ENCODE measurements at places on chromosomes 3 and 15. TPM values are rescaled to one million over a fixed set of nuclear protein-coding genes. Genes with fewer than 3 reads are reported as not detected.

DNA sequence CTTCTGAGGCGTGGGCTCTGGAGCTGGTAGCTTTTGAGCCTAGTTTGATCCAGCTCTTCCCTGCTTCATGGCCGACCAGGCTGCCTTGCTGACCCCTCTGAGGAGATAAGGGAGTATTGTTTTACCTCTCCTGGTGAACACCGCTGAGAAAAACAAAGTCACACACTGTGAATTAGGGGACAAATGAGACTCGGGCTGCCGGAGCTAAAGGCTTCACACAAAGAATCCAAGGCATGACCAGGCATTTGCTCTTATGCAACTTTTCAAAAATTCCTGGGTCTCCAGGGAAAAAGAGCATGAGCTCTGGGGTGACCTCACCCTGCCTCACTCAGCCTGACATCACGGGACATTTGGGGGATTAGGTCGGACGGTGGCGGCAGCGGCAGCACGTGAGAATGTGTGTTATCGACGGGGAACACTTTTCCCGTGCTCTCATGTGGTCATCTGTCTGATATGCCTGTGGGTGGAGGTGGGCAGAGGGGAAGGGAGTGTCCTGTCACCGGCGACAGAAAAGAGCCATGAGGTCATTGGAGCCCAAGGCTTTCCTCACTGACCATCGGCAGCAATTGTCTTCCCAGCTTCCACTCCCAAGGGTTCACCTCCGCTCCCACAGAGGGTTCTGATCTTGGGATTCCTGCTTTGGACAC, 61.0 kb downstream of the TMEM44 start:
- no peak for DNase-seq

DNA sequence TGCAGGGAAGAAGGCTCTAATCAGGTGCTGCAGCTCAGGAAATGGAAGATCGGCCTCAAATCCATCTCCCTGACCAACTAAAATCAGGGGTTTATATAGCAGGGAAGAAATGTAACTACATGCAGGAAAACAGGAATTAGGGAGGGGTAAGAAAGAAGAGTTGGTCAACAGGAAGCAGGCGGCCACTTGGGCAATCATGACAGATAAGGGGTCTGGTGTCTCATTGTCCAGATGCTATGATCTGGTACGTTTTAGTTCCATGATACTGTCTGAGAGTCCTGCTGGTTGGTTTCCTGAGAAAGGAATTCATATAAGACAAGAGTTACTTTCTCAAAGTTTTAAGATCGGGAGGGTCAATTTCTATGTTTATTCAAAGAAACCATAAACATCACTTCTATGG, 24.2 kb downstream of the KATNBL1 start:
- DNase-seq, result no peak

DNA sequence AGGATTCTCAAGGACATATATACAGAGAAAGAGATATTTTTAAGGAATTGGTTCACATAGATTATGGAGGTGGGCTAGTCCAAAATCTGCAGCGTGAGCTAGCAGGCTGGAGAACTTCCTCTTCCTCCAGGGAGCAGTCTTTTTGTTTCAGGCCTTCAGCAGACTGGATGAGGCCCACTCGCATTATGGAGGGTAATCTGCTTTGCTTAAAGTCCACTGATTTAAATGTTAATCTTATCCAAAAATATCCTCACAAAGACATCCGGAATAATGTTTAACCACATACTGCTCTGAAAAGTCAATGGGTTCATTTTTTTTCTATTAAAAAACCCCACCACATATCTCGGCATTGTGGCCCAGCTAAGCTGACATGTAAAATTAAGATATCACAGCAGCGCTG, 22.2 kb upstream of the NRROS start:
- no peak for DNase-seq

DNA sequence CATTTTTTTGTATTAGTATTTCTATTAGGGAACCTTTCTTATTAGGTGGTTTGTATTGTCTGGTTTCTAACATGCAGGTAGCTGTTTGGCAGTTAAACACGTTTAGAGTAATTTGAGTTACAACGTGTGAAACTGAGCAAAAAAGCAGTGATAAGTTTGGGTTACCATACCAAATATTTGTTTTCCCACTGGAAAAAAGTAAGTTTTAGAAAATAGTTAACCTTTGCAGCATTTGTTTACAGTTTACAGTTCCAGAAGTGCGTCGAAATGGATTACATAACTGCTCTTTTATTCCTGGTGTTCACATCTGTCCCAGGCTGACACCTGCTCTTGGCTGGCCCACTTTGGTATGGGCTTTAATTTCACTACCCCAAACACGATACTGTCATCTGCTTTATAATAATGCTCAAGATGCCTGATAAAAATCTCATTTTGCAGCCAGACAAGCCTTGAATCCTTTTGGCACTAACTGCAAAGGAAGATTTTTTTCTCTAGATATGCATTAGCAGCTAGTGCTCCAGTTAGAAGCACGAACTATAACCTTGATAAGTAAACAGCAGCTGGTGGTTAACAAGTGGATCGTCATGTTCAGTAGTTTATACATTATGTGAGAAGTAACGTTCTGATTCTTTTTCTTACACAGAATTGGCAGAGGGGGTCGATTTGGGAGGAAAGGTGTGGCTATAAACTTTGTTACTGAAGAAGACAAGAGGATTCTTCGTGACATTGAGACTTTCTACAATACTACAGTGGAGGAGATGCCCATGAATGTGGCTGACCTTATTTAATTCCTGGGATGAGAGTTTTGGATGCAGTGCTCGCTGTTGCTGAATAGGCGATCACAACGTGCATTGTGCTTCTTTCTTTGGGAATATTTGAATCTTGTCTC, 5.3 kb downstream of the EIF4A2 start:
- no peak for DNase-seq

DNA sequence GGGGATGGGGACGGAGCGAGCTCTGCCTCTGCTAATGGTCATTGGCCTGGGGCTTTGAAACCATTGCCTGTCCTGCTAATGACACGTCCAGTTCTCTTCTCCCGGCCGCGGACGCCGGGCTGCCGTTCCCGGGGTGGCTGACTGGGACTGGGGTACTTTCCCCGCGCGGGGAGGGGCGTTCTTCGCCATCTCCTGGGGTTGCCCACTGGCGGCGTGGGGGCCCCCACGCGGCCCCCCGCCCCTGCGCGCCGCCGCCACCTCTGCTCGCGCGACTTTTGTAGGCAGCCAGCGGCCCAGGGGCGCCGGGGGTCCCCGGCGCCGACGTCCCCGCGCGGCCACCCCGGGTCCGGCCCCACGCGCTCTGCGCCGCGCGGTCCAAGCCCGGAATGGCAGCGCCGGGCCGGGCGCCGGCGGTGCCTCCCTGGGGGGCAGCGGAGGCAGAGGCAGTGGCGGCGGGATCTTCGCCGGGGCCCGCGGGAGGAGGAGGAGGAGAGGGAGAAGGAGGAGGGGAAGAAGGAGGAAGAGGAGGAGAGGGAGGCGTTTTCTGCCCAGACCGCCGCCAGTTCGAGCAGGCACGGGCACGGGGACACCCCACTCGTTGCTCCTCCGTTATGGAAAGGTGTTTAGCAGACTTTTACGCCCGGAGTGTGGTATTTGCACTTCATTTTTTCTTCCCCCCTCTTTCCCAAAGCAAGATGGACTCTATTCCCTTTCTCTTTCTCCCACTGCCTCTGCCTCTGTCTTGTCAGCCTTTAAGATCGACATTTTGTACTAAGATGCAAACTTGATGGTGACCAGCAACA, 2.3 kb downstream of the BBX start:
- no peak for DNase-seq

DNA sequence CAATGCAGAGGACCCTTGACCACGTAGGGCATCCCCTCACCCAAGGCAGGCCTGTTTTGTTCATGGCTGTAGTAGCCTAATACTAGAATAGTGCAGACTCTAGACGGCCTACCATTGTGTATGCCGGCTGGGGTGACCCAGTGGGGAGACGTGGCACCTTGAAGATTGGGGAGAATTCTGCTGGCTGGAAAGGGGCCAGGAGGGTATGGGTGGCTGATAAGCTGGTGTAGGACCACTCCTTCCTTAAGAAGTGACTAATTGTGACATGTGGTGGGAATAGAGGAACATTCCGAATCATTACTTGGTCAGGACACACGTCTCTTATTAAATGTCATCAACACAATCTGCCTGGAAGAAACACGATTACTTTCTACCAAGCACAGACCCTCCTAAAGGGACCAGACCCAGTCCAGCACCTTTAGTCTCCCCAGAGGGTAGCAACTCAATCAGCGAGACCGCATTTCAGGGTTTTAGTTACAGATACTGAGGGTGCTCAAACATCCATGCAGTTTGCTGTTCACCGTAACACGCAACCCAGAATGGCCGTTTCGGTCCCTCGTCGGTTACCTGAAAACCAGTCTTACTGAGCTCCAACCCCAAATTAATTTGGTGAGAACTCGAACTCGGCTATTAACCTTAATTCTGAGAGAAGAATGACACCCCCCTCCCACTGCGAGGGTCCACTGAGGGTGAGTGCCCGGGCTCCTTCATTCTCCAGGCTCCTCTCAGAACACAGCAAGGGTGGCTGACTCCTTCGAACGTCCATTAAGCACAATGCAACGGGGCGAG, 1.6 kb upstream of the KLF13 start:
- DNase-seq, result no peak

- DNase-seq, result no peak
These were observed 221.8 kb upstream of the TPRG1 start for GRCh38 chr3:188949996-188950395.

DNA sequence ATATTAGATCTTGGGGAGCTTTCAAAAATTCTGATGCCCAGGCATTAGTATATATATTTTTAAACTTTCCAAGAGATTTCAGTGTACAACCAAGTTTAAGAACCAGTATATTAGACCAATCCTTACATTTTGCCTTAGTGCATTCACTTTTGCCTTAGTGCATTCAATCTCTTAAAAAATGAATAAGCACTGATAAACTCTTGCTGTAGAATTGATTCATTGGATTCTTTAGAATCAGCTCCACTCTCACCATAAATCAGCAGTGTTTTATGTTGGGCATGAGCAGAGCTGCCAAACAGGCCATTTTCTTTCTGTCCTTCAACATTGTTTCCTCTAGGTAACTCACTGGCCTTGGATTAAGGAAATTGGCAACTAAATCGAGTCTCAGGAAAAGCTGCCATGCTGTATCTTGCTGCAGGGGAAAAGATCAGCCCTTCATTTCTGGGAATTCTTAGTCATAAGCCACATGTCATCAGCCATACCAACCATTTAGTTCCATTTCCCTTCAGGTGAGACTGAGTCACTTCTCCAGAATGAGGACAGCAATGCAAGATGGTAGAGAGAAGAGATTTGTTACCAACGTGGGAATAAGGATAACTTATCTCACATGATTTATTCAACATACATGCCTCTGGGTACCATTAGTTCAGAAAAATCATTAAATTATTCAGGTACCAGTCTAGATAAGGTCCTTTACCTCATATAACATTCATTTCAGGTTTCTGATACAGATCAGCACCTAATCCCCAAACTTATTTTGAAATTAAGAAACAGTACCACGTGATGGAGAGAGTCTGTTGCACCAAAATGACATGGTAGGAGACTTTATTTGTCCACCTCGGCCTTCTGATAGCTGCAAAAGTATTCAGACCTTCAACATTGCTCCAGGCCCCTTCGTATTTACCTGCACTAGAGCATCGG, 192.5 kb downstream of the P3H2 start:
- no peak for DNase-seq

DNA sequence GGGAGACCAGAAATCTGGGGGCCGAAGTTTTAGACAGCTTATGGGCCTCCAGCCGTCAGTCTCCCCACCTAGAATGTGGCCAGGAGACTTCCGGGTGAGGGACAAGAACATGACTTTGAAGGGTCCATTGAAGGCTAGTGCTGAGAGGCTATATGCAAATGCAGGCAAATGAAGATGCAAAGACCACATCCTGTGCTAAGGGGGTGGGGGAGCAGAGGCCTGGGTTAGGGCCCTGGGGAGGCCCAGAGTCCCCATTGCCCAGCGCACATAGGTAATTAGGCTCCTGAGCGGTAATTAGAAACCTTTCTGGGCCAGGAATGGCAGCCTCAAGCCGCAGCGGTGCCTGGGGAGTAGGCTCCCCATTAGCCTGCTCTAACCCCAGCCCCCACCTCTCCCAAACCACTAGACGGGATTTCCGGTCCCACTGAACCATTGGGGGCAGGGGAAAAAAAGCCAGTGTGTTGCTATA, 6.8 kb downstream of the CSK start:
- DNase-seq, result no peak

DNA sequence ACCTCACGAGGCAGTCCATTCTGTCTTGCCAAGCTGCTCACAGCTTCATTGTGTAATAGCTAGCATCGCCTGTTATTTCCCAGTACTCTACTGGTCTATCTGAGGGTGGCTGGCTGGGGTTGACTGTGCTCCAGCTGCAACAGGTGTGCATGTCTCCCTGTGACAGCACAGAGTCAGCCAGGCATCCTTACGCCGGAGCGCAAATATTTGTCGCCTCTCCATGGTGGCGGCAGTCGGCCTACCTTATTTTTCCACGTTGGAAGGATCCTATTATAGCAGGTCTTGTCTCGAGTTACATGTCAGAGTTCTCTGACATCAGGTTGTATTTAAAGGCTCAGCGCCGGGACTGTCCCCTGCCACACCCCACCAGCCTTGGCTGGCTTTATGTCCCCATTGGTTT, 307.1 kb downstream of the TLE3 start:
- no peak for DNase-seq

DNA sequence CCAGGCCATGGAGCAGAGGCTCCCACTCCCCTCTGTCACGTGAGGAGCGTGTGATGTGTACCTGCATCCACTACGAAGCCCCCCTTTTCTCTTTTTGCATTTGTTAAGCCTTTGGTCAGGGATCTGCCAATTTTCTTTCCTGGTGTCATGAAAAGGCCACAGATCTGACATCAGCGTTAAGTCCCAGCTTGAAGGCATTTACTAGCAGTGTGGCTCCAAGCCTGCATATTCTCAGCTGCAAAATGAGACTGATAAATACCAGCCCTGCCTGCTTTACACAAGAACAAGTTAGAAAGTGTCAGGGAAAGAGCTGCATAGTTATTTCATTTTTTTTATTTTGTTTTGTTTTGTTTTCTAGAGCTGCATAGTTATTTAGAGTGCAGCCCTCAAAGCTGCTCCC, 2.3 kb upstream of the ANKRD63 start:
- DNase-seq, result no peak

GRCh38 chr3:37099469-37099868, 74.9 kb downstream of the LRRFIP2 start:
- no peak for DNase-seq

CPA3 gene
- total RNA-seq, result not detected

GOLGA8O gene
- total RNA-seq, result not detected

CASR gene
- not detected for total RNA-seq

MED12L gene
- total RNA-seq, result 0.05 TPM

SNTN gene
- not detected for total RNA-seq

RPS17 gene
- 1,446 TPM for total RNA-seq
